ENCODE measurements at places on chromosomes 2 and 18.
A peak's percentile ranks its signal among the peaks of the same experiment; 100 is the strongest.

GRCh38 chr18:10114717-10115463 lies 201.1 kb downstream of the VAPA start:
- DNase-seq = no peak

DNA sequence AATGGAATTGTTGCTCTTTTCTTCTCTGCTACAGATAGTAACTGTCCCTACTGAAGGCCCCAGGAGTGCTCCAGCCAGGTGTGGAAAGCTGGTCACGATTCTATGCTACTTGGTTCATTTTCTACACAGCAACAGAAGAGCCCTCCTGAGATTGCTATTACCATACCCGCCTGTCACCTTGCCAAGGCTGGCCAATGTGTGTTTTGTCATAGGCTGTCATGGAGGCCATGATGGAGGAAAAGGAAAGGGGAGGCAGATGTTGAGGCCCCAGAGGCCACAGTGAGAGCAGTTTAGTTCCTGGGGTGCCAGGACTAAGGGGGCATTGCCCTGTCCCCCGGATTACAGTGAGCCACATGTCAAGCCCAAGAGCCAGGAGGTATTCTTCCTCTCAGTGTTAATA lies 952 bp downstream of the ELMOD3 start:
- DNase-seq = no peak

DNA sequence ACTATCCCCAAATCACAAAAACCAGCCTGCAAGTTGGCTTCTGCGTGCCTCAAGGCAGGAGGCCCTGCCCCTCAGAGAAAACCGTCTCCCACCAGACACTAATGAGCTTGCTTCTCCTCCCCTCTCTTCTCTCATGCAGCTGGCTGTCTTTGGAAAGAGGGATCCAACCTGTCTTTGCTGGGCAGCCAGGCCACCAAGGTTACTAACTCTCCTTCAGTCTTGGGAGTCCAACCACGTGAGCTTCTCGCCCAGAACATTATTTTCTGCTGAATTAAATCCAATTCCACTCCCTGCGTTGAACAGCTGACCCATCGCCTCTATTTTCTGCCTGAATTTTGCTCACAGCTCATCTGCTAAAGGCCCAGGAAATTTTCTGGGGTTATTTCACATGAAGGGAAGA lies 291.3 kb upstream of the NCKAP5 start:
- no peak for DNase-seq

DNA sequence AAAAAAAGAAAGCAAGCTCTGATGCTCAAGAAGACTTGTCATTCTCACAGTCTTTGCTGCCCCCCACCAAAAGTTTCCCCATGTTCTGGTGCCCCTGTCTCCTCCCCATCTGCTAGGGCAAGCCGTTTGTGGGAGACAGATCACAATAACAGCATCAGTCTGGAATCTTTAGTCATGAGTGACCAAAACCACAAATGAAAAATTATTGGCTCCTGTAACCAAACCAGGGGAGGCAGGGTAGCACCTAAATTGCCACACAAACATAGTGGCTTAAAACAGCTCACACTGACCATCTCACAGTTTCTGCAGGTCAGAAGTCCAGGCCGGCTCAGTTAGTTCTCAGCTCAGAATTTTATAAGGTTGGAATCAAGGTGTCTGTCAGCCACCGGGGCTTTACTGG lies 9.1 kb upstream of the B3GNT7 start:
- peak; percentile 91 for DNase-seq

GRCh38 chr2:144147356-144147755 lies 372.6 kb downstream of the ZEB2 start:
- no peak for DNase-seq

Data from RPMI7951 (cell line).